Activated CD8-positive, alpha-beta memory T cell treated with anti-CD3 and anti-CD28 coated beads, Interleukin-2, amount 50 U/mL, for 4 hours (primary cell): ENCODE measurements at places on chromosomes 5 and 9.

GRCh38 chr5:178334861-178335260 is 102.3 kb upstream of the PHYKPL start:
- DNase-seq = peak; percentile 4

GRCh38 chr5:89313804-89314588 is 431.0 kb upstream of the MEF2C start:
- DNase-seq = no peak

DNA sequence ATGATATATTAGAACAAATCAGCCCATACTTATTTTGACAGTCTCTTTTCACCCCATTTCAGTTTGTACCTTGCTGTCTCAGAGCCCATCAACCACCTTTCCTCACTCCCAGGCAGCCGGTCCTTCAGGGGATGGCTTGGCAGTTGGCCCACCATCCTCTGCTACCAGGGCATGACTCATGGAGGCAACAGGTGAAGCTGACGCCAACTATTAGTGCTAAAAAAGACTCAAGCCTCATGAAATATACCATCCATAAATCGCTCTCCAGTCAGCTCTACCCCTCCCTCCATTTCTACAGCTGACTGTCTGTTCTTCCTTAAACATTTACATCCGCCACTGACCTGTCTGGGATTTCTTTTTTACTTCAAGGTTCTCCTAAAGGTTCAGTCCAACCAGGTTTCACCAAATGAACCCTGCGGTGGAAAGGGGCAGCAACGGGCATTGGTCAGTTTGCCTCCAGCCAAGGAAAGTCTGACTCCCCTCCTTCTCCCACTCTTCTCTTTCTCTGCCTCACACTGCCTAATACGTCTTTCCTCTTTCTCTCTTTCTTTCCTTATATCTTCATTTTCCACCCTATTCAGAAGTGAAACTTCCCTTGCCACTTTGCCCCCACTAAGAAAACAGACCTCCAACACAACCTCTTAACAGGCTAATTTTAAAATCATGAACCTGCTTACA is 439.1 kb downstream of the RAB3C start:
- DNase-seq = no peak

GRCh38 chr9:129309041-129309430 is 131.0 kb upstream of the IER5L start:
- no peak for DNase-seq

GRCh38 chr9:84478996-84479395 is 138.4 kb upstream of the SLC28A3 start:
- DNase-seq = no peak

- DNase-seq = no peak
Observed at GRCh38 chr9:129679537-129679936, 14.1 kb downstream of the PRRX2 start.

- DNase-seq = no peak
Observed at GRCh38 chr5:176853151-176853778, 42.9 kb downstream of the UNC5A start.

DNA sequence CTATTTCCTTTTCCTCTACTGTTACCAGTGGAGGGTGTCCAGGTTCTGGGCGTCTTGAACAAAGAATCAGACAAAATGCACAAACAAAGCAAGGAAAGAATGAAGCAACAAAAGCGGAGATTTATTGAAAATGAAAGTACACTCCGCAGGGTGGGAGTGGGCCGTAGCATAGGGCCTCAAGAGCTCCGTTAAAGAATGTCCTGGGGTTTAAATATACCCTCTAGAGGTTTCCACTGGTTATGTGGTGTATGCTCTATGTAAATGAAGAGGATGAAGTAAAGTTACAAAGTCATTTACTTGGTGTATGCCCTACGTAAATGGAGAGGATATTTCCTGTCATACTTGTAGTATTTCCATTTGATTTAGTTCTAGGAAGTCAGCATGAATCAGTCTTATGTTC is 113.5 kb upstream of the MRPS30 start:
- no peak for DNase-seq
